Activated effector memory CD4-positive, alpha-beta T cell treated with Interleukin-2 at 50 U/mL for 16 hours (primary cell): ENCODE measurements at places on chromosomes 3 and 15.

- no peak for DNase-seq
Observed at GRCh38 chr3:186772281-186772694, 11.1 kb upstream of the EIF4A2 start.

GRCh38 chr15:65204931-65205660 is 6.2 kb downstream of the CILP start:
- DNase-seq, result no peak

GRCh38 chr3:62586356-62586755 is 213.0 kb upstream of the FEZF2 start:
- no peak for DNase-seq

GRCh38 chr3:40521254-40521653 is 3.5 kb upstream of the ZNF621 start:
- no peak for DNase-seq

DNA sequence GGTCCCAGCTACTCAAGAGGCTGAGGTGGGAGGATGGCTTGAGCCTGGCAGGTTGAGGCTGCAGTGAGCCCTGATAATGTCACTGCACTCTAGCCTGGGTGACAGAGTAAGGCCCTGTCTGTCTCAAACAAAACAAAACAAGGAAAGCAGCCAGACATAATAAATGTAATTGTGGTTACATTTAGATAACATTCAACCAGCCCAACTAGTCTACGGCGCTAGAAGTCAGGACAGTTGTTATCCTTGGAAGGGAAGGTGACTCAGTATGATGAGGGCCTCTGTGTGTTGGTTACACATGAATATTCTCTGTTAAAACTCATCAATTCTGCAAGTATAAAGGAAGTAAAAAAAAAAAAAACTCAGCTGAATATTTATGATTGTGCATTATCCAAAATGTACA is 27.0 kb upstream of the CSPG5 start:
- no peak for DNase-seq

DNA sequence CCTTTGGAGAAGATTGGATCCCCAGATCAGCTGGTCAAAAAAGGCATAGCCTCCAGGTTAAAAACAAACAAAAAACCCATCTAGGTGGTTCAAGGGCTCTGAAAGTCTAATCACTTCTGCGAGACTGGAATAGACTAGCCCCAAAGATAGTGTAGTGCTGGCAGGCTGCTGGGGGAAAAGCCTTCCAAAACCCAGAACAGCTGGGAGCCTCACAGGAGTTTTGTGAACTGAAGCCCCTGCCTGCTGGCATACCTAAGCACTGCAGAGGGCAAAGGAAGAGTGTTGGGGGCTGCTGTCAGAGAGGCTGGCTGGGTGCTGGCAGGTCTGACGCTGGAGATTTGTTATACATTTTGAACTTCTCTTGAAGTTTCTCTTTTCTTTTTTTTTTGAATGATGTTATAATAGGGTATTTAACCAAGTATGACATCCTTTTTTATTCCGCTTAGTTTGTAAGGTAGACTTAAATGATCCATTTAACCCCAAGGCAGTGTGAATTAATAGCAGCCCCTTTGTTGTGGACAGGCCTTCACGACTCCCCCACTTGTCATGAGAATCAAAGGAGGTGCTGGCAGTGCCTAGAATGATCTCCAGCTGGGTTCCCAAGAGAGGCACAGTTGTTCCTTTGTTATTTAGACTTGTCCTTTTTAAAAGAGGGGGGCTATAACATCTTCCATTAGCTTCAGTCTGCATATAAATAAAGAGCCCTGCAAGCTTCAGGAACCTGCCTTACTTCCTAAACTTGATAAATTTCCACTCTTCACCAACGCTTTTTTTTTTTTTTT is 53.9 kb downstream of the CRTC3 start:
- DNase-seq, result no peak

GRCh38 chr3:99637368-99638111 is 854 bp upstream of the COL8A1 start:
- no peak for DNase-seq

DNA sequence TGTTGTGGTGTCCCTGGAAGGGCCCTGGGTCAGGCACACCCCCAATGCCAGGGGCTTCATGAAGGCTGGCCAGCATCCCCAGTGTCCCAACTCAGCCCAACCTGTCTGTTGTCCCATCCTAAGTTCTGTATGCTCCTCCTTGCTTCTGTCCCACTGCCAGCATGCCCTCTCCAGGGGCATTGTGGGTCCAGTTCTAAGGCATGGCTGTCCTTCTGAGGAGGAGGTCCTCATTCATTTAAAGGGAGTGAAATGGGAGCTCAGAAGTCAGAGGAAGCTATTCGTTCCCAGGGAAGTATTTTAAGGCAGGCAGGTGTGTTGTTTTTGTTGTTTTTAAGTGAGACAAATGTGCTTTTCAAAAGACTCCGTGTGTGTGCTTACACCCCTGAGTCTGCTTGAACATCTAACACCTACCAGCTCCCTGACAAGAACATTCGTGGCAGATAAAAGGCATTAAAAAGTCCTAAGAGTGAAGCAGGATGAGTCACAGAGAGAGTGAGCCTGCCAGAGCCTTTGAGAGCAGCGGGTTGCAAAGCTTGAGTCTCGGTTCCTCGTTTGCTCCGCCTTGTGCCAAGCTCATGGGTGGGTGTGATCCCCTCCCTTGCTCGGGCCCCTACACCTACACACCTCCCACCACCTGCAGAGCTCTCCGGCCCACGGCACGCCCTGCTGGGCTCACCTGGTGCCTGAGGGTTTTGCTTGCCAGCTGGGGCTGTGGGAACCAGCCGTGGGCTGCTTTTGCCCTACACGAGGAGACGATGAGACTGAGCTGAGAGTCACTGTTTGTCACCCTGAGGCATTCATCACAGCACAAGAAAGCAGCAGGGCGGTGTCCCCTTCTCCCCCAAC is 183.4 kb upstream of the TOPAZ1 start:
- DNase-seq, result no peak

GRCh38 chr3:44576613-44577012 is 8.2 kb upstream of the ZNF660 start:
- DNase-seq, result no peak

GRCh38 chr3:14962762-14963161 is 15.4 kb downstream of the NR2C2 start:
- no peak for DNase-seq

DNA sequence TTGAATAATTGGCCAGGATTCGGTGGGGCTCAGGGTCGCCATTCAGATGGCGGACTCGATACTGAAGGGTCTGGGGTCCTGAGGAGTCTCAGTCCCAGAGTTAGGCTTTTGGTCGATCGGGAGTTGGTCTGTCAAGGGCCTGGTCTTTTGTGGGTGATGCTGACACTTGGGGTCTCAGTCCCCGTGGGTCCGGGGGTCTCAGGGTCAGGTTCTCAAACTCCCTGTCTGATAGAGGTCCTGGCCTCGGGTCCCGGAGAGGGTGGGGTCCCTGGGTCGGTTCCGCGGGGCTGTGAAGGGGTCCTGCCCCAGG is 467 bp downstream of the NCKIPSD start:
- DNase-seq, result no peak
